ENCODE measurements at places on chromosomes 6 and 20.

- DNase-seq: no peak
These were observed 78.0 kb downstream of the SLC22A3 start for GRCh38 chr6:160426136-160426535.

GRCh38 chr20:34938466-34939163, 17.0 kb downstream of the GSS start:
- no peak for DNase-seq

GRCh38 chr6:37985355-37985754, 165.8 kb downstream of the ZFAND3 start:
- no peak for DNase-seq

DNA sequence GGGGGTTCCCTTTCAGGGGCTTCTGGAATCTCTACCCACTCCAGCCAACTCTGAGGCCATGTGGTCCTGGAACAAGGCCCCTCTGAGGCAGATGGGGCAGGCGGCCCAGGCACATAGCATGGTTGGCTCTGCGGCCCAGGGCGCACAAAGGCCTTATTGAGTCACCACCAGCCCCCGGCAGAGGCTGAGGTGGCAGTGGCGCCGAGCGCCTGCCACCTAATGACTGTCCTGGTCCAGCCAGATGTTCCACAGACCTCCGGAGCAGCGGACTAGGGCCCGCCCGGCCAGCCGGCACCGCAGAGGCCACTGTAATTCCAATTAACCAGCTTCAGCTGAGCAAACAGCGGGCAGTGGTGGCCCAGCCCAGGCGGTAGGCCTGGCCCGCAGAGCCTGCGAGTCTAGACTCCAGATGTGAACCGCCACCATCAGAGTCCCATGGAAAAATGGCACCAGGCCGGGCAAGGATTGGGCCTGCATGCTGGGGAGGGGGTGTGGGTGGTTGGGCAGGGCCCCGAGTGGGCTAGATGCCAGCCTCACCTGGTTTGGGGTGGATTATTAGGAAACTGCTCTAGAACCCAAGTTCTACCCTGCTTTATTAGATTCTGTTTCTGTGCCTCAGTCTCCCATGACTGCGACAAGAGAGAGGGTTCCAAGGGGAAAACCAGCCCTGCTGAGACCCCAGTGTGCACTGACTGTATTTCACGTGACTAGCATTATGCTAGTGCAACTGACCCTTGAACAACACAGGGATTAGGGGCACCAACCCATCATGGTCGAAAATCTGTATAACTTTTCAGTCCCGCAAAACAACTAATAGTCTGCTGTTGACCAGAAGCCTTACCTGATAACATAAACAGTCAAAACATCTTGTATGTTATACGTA, 34.1 kb upstream of the ID1 start:
- no peak for DNase-seq

GRCh38 chr6:38207375-38207774, 387.8 kb downstream of the ZFAND3 start:
- no peak for DNase-seq

DNA sequence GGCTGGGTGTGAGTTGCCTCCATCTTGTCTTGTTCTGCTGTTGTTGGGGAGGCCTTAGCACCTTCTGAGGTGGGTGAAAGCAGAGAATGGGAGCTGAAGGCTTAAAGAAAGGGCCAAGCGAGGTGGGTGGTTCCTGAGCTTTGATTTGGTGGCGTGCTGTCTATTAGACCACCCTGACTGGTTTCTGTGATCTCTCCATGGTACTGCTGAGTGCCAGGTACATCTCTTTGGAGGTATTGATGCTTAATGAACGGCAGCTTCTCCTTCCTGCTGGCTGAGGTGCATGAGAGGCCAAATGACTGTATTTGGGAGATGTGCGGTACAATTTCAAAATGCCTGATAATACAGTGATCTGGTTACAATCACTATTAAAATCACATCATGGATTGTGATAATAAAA, 15.4 kb downstream of the RIN2 start:
- no peak for DNase-seq

DNA sequence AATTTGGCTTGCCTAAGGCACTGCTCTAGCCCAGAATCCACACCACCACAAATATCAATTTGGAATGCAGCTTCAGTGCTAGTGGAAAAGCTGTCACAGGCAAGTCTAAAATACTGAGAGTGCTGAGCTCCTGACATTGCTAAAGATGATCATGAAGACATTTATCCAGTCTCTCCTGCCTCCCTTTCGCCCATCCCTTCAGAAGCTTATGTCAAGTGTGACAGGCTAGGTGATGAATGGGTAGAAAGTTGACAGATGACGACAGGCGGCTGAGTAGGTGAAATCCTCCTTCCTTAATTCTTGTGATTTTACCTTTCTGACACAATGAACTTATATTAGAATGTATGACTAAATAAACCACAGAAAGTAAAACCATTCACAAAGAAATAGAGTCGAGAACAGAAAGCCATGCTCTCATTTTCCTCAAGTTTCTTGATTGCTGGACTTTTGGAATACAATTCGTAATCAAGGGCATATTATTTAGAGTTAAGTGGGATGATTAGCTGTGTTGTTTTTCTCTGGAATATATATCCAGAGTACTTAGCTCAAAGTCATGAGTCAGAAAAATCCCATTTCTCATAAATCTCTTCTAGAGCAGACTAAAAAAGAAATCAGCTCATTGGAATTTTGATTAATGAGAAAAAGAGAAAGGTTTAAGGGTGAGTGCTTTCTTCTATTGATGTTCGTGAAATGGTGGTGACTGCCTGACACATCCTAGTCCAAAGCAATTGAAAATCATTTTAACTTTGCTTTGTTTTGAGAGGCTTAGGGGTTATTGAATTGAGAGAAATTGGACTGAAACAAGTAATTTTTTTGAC, 1228.2 kb upstream of the CITED2 start:
- DNase-seq: no peak

DNA sequence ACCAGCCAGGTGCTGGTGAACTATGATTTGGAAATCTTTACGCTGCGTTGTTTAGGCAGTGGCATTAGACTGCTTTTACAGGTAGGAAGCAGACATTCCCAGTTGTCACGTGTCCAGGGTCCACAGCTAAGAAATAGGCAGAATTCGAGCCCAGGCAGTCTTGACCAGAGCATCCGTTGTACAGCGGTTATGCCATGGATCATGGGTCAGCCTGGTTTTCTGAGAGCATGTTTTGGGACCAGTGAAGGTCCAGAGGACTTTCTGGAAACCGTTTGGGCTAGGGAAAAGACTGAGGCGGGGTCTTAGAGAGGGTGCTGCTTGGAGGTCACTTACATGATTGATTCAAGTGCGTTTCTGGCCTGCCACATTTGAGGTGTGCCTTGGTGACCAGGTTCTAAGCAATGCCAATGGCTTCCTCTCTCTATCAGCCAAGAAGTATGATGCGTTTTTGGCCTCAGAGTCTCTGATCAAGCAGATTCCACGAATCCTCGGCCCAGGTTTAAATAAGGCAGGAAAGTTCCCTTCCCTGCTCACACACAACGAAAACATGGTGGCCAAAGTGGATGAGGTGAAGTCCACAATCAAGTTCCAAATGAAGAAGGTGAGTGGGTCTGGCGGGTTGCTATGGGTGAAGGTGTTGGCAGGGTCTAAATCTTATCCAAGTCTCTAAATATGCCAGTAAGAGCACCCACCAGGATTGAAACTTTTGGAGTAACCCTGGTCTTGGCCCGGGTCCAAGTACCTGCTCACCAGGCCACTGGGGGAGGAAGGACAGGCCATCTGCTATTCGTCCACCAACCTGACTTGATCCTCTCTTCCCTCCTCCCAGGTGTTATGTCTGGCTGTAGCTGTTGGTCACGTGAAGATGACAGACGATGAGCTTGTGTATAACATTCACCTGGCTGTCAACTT, 1.8 kb downstream of the RPL10A start:
- DNase-seq: no peak

- DNase-seq: no peak
These were observed 161.7 kb downstream of the DTNBP1 start for GRCh38 chr6:15500901-15501825.

- no peak for DNase-seq
These were observed 11.5 kb upstream of the SRC start for GRCh38 chr20:37334450-37334849.

DNA sequence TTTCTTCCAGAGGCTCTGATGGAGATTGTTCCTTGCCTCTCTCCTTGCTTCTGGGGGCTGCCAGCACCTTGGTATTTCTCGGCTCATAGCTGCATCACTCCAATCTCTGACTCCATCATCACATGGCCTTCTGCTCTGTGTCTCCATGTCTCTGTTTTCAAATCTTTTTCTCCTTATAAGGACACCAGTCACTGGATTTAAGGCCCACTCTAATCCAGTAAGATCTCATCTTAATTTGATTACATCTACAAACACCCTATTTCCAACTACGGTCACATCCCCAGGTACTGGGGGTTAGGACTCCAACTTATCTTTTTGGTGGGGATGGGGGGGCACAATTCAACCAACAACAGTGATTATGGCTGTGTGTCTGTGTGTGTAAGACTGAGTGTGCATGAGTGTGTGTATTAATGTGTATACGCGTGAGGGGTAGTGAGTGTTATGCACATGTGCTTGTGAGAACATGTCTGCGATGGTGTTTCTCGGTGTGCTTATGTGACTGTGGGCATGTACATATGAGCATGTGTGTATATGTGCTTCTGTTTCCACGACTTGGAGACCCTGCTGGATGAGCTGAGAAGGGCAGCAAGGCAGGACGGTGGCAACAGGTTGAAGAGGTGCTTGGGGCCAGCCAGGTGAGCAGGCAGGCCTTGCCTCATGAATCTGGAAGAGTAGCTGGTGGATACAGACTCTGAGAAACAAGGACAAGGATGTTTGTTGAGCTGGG, 130.5 kb downstream of the MRPL14 start:
- no peak for DNase-seq

Data from stimulated activated CD8-positive, alpha-beta memory T cell treated with anti-CD3 and anti-CD28 coated beads, Interleukin-4, amount 100 ng/mL, for 1 hour (primary cell).